Stimulated activated CD8-positive, alpha-beta memory T cell treated with anti-CD3 and anti-CD28 coated beads, Interleukin-12 subunit alpha, Interleukin-12 subunit beta, amount 100 ng/mL, for 1 hour (primary cell): ENCODE measurements at places on chromosomes 2 and 18.

GRCh38 chr2:150809103-150809502 lies 321.6 kb upstream of the RND3 start:
- DNase-seq, result no peak

DNA sequence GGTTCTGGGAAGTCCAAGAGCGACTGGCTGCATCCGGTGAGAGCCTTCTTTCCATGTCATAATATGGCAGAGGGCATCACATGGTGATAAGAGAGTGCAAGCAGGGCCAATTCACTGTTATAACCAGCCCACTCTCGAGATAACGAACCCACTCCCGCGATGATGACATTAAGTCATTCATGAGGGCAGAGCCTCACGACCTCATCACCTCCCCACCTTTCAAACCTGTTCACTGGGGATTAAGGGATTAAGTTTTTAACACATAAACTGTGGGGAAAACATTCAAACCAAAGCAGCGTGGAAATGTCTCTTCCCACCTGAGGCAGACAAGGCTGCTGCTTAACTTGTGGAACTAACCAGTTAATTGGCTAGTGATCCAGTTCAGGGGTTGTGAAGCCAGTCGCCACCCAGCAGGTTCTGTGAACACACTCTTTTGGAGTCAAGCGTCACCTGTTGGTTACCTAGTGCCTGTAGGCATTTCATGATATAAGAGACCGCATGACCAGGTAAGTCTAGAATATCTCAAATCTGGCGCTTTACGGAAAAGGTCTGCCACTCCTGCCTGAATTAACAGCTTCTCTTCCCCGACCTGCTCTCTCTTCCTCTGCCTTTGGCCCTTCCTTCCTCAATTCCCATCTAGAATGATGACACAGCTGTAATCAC lies 54.3 kb downstream of the EDAR start:
- no peak for DNase-seq

- DNase-seq, result no peak
These were observed 12.6 kb downstream of the NT5DC4 start for GRCh38 chr2:112733456-112733855.

DNA sequence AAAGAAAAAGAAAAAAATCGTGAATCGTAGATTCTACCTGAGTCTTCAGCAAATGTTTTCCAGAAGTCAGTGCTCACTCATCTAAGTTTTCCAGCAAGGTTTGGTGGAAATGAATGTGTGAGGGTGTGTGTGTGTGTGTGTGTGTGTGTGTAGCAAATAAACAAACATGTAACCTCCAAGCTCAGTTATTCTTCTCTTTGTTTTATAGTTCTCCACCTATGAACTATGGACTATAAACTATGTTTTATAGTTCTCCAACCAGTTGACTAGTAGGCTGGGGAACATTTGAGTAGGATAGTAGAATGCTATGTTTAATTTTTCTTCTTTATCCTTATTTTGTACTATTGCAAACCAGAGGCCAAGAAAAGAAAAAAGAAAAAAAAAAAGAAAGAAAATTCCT lies 44.6 kb upstream of the SERPINE2 start:
- no peak for DNase-seq

- DNase-seq, result no peak
These were observed 8.7 kb downstream of the FAM228A start for GRCh38 chr2:24183366-24184069.

DNA sequence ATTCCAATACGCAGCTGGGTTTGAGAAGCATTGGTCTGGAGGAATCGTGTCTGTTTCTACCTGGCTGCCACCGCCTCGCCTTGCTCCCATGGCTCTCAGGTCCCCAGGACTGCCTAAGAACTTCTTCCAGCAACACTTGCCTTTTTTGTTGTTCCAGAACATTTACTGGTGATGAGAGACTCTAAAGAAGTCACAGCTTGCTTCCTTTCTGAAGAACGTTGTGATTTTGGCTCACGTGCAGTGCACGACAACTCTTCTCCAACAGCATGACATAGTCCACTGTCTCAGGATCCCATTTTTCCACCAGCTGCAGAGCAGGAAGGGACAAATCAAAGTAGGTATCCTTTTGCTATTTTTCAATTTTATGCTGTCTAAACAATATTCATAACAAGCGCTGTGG lies 940.9 kb downstream of the SLC4A3 start:
- DNase-seq, result no peak

DNA sequence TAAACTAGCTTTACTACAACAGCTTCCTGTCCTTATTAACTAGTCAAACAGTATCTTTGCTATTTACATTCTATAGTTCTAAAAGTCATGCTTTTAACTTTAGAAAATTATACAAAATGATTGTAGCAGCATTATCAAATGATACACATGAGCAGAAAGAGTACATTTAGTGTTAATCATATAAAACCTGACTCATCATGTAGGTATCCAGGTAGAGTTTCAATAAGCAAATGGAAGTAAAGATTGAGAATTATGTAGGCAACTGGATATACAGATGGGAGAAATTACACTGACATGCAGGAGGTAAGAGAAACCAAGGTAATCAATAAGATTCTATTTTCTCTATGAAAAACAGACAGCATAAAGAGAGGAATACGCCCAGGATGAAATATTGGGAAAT lies 33.8 kb downstream of the TRIP12 start:
- DNase-seq, result no peak

- DNase-seq, result no peak
These were observed 217.7 kb downstream of the MCFD2 start for GRCh38 chr2:46697830-46698323.

- DNase-seq, result no peak
These were observed 448.3 kb upstream of the SLC14A2 start for GRCh38 chr18:45166836-45167551.

DNA sequence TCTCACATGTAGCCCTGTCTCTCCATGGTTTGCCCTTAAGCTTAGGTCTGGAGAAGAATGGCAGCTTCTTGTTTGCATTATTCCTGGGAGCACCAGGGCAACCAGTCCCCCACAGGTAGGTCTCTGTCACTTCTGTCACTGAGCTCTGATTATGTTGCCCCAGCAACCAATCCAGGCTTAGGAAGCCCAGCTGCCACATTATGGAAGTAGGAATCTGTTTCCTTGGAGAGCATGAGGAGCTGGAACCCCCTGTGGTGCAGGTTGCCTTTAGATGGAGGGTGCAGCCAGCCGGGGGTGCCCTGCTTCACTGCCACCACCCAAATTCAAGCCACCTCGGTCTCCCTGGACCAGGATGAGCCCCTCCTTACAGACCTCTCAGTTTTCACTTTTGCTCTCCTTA lies 4.8 kb downstream of the RESP18 start:
- DNase-seq, result no peak

DNA sequence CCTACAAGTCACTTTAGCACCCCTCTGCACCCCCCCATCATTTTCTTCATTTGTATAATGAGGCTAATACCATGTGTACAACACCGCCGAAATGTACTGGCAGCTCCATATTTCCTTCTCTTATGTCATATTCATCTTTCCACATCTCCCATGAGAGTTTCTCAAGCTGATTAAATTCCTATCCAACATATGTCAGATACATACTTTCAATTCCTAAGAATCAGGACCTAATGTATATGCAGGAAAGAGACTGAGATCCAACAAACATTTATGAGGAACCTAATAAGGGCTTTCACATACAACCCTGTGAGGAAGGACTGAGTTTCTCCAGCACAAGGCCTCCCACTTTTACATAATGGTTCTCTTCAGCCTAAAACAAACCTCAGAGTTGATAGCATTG lies 41.9 kb downstream of the PRKD3 start:
- DNase-seq, result no peak

- DNase-seq, result no peak
These were observed 93.3 kb downstream of the KLHL29 start for GRCh38 chr2:23478087-23478932.

DNA sequence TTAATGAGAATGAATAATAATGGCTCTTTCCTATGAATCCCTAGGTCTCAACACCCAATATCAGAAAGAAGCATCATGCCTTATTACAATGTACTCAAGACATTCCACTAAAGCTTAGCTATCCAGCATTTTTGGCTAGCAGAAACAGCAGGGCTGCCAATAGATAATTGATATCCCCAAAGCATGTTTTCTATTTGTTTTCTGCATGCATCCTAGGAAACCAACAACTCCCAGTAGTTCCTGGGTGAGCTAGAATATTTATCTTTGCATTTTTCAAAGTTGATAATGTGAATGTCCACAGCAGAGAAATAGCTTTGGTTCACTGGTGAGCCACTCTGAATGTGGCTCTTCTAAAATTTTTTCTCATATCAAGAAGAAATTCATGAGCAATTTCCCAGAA lies 5.8 kb upstream of the ANTXR1 start:
- no peak for DNase-seq

DNA sequence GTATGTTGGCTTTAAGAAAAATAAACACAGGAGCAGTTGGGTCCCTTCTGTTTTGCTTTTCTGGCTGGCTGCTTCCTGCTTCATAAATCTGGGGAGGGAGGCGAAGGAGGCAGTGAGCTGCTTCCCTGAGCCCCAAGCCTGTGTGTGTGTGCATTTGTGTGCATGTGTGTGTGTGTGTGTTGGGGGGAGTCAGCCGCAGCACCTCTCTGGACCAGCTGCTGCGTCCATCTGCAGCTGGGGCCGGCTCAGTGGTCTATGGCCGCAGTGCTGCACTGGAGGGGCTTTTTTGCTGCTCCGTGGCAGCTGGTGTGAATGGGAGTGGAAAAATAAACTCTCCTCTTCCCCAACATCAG lies 192.3 kb downstream of the RNF144A start:
- DNase-seq, result no peak

DNA sequence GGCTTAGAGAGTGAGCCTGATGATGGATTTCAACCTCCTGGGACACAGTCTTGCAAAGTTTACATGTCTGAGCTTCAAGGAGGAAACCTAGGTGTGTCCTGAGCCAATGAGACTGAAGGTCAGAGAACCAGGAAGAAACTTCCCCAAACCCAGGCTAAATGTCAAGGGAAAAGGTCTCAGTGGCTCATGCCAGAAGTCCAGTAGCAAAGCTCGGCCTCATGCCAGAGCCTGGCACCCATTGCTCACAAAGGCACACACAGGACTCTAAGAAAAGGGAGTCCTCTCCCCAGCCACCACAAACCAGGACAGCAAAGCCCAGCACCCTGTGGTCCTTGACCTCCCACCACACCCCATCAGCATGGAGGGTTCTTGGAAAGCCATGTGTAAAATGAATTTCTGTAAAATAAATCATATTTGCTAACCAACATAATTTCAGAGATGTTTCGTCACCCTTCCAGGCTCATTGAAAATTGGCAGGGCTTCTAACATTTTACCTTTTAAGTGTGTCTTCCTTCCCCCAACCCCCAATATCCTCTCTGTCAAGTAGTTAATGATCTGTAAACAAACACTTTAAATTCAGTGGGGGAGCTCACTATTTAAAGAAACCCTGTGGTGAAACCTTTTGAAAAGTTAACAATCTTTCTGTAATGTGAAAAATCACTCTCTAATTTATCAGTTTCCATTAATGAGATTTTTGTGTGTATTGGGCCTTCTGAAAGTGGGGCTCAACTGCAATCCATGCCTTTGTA lies 77.1 kb downstream of the BCL11A start:
- DNase-seq, result no peak

DNA sequence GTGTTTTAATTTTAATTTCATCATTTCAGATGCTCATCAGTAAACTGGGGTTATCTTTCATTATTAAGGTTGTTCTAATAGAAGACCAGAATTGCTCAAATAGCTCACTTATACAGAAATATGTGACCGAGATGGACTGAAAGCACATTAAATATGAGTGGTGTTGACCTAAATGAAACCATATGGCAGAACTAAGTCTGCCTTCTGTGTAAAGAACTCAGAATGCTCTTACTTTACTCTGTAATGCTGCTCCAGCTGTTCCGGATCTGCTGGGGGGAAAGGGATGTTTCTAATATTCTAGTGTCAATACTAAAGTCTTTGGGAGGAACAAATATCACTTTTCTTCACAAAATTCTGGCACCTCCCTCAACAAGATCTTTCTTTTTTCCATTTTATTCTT lies 131.0 kb downstream of the DPP4 start:
- DNase-seq, result no peak

DNA sequence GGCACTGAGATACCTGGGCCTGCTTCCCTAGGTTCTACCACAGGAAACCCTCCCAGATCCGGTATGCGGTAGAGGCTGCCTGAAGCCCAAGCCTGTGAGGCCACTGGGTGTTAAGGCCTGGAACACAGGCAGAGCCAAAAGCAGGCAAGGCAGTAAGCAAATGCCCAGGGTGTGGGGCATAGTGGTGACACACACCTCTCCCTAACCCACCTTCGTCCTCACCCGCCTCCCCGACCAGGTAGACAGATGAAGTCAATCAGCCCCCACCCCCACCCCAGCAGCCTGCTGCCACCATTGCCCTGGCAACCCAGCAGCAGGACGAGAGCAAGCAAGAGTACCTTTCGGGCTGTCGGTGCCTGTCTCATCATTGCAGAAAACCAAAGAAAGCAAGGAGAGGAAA lies 6.1 kb downstream of the DCTN1 start:
- DNase-seq, result no peak

DNA sequence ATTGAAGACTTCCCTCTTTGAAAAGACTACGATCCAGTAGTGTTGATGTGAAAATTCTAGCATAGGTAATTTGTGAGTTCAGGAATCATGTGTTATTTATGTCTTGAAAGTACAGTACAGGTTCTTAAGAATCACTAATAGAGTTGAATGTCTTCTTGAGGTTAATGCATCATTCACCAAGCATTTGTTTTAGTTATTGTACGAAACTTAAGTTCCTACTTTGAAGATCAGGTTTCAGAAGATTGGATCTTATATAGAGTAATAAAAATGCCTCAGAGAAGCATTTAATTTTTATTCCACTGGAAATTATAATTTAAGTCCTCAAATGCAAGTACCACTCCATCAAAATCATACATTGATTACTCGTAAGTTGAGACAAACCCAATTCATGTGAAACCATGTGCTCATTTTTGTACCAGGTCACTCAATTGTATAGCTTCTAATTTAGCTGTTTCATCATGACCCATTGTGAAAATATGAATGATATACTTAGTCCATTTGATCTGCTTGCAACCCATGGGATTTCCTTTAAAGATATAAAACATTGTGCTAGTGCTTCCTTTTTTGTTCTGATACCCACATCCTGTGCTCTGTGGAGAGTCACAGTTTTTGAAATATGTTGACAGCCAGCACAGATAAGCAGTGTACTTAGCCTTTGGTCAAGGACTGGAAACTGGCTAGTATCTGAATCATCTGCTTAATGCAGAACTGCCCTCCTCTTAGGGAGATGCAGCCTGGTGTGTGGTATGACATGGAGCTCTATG lies 22.5 kb upstream of the RAB27B start:
- no peak for DNase-seq

GRCh38 chr2:129764376-129765325 lies 214.8 kb upstream of the RAB6C start:
- DNase-seq, result no peak

- DNase-seq, result no peak
These were observed 211.5 kb downstream of the IKZF2 start for GRCh38 chr2:212939777-212940531.

GRCh38 chr2:9770308-9771100 lies 72.8 kb upstream of the TAF1B start:
- DNase-seq, result no peak

DNA sequence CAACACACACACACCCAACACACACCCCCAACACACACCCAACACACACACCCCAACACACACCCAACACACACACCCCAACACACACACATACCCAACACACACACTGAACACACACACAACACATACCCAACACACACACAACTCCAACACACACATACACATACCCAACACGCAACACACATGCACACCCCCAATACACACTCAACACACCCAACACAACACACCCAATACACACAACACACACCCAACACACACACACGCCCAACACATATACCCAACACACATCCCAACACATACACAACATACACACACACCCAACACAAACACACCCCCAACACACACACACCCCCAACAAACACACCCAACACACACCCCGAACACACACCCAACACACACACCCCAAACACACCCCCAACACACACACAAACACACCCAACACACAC lies 8.2 kb upstream of the STK25 start:
- no peak for DNase-seq
